ENCODE measurements at places on chromosomes 5 and 9.

GRCh38 chr9:115794921-115795475 lies 358.6 kb upstream of the PAPPA start:
- DNase-seq, result no peak

DNA sequence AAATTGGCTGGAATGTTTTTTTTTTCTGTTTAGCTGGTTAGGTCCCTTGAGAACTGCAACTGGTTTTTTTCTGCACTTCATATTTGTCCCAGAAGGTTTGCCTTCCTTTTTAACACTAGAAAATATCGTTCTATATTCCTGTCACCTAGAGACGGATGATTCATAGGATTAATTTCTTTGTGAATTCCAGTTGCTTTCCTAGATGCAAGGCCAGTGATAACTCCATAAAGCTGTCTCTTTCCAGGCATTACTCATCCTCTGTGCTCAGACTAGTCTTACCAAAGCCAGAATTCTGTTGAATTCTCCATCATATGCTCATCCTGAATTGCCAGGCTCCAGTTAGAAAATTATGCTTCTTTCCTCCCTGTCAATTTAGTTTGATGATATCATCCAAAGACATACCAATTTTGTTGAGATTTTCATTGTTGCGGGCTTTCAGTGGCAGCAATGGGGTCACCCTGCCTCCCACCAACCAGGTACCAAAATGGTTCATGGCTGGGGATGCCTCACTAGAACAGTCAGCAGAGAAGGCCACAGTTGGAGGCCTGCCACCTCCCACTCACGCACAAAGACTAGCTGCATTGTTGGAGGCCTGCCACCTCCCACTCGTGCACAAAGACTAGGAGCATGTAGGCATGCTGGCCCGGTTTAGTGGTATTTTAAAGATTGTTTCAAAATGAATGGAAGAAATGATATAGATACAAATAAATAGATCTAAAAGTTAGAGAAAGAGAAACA lies 8.5 kb downstream of the BAAT start:
- no peak for DNase-seq

- no peak for DNase-seq
Measured at GRCh38 chr9:115978659-115979096, 174.9 kb upstream of the PAPPA start.

GRCh38 chr5:96729156-96729555 lies 67.0 kb downstream of the CAST start:
- DNase-seq, result no peak

DNA sequence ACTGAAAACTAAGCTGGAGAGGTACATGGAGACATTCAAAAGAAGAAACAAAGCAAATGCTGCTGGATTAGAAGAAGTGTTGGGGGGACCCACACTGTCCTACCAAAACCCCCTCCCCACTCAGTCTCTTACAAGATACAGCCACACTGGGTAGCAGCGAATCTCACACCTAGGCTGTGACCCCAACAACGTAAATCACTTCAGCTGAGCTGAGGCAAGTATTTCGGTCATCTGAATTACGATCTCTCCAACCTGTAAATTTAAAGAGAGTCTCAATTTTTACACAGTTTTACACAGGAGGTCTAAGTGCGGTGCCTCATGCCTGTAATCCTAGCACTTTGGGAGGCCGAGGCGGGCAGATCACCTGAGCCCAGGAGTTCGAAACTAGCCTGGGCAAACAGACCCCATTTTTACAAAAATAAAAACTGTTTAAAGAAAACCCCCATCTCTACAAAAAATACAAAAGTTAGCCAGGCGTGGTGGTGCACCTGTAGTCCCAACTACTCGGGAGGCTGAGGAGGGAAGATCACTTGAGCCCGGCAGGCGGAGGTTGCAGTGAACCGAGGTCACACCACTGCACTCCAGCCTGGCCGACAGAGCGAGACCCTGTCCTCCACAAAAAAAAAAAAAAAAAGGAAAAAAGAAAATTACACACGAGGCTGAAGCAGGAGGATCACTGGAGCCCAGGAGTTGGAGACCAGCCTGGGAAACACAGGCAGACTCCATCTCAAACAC lies 3.4 kb downstream of the CAMSAP1 start:
- DNase-seq, result no peak

GRCh38 chr9:116855881-116856662 lies 169.0 kb downstream of the TRIM32 start:
- no peak for DNase-seq

- DNase-seq, result no peak
Measured at GRCh38 chr9:89274838-89275237, 36.2 kb upstream of the CKS2 start.

DNA sequence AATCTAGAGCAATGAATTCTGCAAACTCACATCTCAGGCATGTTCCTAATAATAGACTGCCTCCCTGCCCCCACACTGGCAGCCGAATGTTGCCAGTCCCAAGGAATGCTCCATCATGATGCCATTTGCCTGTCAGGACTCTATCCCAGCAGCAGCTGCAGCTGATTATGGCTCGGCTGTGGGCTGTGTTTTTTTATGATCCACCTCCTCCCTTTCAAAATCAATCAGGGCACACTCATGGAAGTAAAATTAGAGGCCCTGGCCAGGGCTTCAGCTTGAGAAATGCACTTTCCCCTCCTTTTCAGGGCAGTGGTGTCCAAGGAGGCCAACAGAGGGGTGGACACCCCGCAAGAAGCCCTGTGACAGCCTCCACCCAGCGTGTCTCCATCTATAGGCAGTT lies 176.7 kb upstream of the S1PR3 start:
- no peak for DNase-seq

- DNase-seq, result no peak
Measured at GRCh38 chr5:135839566-135839965, 5.1 kb downstream of the SLC25A48 start.

DNA sequence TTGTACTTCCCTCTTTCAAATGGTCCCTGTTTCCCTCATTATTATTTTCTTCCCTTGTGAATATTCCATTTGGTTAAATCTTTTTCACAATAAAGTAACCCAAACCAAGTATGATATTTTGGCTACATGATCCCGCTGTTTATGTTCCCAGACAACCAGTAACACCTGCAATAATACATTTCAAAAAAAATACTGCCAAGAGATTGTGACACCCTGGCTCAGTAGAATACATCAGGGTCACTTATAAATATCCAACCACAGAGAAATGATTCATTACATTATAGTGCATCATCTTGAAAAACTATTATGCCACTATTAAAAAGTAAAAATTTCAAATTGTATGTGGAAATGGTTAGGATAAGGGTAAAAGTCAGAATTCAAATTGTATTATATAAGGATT lies 7.2 kb upstream of the OXCT1 start:
- no peak for DNase-seq

DNA sequence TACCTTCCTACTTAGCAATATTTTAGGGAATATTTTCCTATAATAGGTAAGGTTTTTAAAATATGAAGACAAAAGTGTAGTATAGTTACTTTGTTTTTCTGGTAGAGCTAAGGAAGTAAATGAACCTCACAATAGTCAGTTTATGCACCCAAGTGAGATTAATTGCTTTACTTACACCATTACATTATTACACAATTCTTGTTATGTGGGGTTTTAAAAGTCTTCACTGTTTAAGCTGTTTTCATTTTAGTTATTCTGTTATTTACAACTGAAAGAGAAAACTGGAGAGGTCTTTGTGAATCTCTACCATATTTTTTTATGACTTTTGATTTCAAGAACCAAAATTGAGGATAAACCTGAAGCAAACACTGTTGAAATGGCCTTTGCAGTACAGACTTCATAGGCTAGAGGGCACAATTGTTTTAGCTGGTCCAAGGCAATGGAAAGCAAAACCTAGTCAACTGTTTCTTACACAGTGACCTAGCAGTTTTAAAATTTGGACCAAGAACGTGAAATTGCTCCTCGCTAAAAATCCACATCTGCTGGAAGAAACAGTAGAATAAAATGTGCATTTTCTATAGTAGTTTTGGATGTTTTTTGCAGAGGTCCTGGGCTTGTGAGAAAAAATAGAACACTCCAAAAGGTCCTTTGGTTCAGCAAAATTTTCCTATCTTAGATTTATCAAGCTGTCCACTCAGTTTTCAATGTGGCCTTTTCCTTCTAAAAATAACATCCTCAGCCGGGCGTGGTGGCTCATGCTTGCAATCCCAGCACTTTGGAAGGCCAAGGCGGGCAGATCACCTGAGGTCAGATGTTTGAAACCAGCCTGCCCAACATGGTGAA lies 66.4 kb upstream of the FER start:
- no peak for DNase-seq

GRCh38 chr9:115357821-115358220 lies 239.9 kb upstream of the TNC start:
- no peak for DNase-seq

- no peak for DNase-seq
Measured at GRCh38 chr5:102946971-102947370, 173.0 kb downstream of the GIN1 start.

- DNase-seq, result no peak
Measured at GRCh38 chr9:76198336-76198735, 195.9 kb downstream of the RFK start.

DNA sequence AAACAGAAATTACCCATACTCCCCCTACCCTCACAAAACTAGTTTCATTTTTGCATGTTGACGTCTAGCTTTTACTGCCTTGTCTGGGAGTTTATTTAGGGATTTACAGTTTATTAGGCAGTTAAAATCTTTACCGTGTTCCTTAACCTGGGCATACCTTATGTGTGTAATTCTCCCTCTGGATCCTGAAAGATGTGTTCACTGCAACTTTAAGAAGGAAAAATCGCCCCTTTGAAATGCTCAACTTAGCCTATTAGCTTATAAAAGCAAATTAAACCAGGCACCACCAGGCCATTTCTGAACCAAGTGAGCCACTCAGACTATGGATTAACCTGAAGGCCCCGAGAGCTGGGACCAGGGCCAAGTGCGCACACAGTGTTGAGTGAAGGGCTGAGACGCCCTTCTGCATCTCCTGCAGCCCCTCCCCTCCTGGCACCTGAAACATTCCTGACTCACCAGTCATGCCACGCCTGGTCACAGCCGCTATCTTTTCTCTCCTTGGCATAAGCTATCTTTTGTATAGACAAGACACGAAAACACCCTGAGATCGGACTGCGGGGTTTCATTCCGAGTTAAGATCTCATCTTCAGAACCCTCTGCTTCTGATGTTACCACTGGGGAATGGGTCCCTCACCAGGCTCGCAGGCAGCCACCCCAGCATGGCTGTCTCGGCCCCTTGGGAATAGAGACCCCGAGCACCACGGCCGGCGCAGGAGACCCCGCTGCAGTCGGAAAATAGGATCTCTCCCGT lies 111.9 kb downstream of the ROR2 start:
- DNase-seq, result no peak

- no peak for DNase-seq
Measured at GRCh38 chr5:114305402-114306207, 56.3 kb upstream of the KCNN2 start.

- no peak for DNase-seq
Measured at GRCh38 chr5:163269624-163270023, 167.8 kb upstream of the CCNG1 start.

GRCh38 chr9:80285326-80285725 lies 713.6 kb downstream of the TLE4 start:
- DNase-seq, result no peak

GRCh38 chr5:167065794-167066193 lies 1225.7 kb upstream of the WWC1 start:
- DNase-seq, result no peak
